ENCODE measurements at places on chromosomes 12 and 14.
A peak's percentile ranks its signal among the peaks of the same experiment; 100 is the strongest.

- no peak for DNase-seq
Measured at GRCh38 chr14:21536418-21537089, 10.4 kb upstream of the SALL2 start.

- DNase-seq = no peak
Measured at GRCh38 chr14:85214471-85214870, 315.5 kb upstream of the FLRT2 start.

GRCh38 chr14:70567791-70568190 is 32.7 kb downstream of the MED6 start:
- no peak for DNase-seq

GRCh38 chr14:90453401-90453951 is 56.6 kb downstream of the CALM1 start:
- no peak for DNase-seq

DNA sequence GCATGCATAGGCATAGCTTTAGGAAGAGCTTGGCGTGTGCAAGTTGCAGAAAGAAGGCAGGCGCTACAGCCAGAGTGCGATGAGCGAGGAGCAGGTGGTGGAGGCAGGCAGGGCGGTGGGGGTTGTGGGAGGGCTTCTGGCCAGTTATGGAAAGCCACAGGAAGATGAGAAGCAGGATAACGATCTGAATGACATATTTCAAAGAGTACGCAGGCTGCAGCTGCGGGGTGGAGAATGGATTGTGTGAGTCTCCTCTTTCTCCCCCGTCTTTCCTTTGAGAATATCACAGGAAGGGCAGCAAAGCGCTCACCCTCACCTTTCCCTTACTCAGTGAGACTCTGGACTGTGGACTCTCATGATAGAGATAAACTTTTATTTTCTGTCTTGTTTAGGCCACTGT is 48.7 kb upstream of the PLXNC1 start:
- no peak for DNase-seq

GRCh38 chr14:106511006-106511799 is 984.8 kb downstream of the TMEM121 start:
- peak; percentile 20 for DNase-seq

Data from T-helper 22 cell (primary cell).